Germinal center (tissue), 1 donor: ENCODE measurements at places on chromosomes 5 and 9.

DNA sequence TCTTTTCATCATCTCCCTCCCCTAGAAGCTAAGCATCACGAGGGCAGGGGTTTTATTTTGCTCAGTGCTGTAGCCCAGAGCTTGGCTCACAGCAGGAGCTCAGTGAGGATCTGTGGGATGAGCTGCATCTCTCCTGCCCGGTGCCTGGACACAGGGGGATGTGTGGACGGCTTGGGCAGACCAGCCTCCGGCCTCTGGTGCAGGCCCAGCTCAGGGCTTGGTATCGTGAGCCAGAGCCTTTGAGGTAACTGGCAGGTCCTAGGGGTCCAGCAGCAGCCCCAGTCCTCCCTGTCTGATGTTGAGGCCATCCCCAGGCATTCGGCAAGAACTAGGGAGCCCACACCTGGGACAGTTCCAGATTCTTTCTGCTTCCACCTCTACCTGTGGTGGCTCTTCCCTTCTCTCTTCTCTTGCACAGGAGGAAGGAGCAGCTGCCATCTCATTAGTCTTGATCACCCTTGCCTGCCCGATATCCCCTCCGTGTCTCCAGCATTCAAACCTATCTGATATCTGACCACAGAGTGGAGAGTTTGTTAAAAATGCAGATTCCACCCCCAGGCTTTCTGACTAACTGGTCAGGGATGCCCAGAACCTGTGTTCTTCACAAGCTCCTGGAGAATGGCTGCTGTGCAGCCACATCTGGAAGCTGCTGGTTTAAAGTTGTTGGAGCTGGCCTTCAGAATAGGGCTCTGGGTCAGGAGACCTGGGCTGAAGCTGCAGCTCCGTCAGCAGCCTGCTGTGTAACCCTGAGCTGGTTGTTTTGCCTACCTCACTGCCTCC is 7.9 kb upstream of the SLC6A7 start:
- DNase-seq, result no peak

DNA sequence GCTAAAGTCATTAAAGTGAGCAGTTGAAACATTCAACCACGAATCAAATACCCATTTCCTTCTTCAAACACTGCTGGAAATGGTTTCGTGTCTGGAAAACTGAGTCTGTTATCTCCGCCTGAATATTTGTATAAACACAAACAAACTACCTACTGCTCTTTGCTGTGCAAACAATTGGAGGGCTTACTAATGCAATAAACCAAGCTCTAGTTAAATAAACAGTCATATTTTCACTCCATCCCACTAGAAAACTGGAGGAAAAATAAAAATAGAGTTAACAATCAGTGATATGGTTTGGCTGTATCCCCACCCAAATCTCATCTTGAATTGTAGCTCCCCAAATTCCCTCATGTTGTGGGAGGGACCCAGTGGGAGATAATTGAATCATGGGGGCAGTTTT is 397.6 kb downstream of the RASEF start:
- no peak for DNase-seq

DNA sequence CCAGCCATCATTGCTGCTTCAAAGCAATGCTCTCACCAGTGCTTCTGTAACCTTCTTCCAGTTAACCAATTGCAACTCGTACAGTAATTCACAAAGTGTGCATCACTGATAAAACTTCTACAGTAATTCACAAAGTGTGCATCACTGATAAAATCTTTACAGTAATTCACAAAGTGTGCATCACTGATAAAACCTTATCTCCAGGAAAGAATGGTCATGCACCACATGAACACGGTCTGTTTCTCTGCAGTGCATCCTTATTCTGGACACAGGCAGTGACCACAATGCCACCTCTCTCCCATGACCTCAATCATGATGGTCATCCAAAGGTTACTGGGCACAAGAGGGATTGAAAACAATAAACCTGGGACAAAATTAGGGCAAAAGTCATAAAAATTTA is 153.6 kb downstream of the TSSK1B start:
- DNase-seq, result no peak

GRCh38 chr9:14517154-14517906 is 175.9 kb downstream of the ZDHHC21 start:
- no peak for DNase-seq

DNA sequence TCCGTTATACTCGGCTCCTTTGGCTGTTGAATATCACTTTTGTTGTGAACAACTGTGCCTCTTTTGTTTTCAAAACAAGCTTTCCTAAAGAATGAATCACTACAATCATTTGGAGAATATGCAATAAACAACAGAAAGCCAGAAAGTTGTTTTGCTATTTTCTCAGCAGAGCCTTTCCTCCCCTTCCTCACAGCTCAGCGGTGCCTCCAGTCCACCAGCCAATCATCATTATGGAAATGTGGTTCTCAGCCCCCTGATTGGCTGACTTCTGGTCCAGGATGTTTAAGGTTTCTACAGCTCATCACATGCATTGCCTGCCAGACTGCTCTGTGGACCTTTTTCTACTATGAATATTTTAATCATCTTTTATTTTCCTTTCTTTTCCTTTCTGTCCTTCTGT is 9.1 kb upstream of the ZNF608 start:
- no peak for DNase-seq
